ENCODE measurements at places on chromosomes 6 and 20.

GRCh38 chr6:94463306-94463705, 1043.9 kb upstream of the EPHA7 start:
- no peak for DNase-seq

GRCh38 chr6:90187437-90188121, 109.1 kb downstream of the BACH2 start:
- no peak for DNase-seq

DNA sequence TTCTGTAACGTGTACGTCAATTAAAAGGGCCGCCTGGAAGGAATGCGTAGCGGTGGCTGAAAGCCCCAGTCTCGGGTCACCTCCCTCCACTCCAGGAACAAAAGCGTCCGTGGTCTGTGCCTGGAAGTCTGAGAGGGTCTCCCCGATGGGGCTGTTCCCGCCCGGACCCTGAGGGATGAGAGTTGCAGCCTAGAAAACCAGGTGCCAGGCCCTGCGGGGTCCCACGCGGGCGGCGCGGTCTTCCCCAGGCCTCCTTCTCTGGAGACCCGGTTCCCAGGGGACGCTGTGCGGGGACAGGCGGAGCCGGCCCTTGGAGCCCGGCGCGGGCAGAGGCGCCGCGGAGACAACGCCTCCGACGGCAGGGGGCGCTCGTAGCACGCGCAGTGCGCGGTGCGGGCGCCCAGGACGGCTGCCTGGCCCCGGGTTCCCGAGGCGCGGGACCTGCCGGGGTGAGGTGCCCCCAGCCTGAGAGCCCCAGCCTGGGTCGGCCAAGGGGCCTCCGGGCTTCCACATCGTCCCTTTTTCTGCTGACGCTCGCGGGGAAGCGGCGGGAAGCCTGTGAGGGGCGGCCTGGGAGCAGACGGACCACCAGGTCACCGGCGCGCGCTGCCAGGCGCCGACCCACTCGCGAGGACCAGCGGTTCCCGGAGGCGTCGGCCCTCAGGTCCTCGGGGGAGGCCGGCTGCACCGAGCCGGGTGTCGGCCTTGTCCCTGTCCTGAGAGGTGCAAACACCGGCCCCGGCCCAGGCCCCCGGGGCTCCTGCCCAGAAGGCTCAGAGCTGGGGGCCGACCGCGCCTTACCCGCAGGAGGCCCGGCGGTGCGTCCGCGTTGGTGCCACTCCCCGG, 5.3 kb upstream of the FOXC1 start:
- peak; percentile 82 for DNase-seq

DNA sequence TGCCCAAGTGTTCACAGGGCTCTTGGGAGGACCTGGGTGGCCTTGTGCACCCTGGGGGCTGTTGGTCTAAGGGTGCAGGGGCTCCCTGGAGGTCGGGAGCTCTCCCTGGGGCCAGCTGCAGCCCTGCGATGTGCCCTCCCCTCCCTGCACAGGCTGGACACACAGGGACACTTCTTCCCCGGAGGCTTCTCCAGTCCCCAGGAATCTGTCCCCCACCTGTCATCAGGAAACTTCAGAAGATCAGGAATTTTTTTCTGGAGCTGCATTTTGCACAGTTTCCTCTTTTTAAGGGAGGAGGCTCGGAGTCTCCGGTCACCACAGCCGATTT, 66.9 kb upstream of the BHLHE23 start:
- no peak for DNase-seq

DNA sequence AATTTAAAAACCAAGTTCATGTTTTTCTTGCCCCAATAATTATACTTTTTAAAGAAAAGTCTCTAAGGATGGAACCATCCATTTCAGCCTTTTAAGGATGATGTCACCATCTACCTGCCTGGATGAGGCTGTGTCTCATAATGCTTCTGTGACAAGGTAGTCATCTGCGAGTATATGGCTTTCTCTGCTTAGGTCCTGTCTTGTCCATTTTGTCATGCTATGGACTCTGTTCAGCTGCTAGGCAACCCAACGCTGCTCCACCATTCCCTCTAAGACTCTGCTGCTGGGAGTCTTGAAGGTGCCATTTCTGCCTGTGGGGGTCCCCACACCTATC, 459.8 kb upstream of the RUNX2 start:
- no peak for DNase-seq

DNA sequence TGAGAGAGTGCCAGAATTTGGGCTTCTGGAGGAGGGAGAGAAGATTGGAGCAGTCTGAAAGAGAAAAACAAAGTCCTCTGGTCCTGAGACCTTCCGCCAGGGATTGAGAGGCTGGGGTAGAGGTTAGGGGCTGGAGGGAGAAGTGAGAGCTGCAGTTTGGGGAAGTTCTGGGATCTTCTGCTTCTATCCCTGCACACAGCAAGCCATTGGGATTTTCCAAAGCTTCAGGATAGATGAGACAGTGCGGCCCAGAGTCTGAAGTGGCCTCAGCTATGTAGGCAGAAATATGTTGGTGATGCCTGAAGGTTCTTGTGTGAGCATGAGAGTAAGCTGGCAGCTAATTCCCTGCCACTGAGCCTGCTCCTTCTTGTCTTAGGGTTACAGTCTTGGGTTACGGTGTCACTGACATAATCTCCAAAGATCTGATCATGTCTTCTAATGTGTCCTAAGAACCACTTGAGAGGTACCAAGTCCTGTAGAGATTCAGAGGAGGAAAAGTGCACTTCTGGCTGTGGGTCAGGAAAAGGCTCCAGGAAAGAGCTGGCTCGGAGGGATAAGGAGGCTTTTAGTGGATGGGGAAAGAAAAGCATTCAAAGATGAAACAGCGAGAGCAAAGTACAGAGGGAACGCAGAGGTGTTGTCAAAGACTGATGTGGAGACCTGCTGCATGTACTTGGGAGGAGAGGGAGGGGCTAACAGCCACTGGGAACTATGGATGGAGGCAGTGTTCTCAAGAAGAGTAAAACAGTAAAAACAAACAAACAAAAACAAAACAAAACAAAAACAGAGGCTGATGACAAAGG, 131.1 kb upstream of the MYLIP start:
- DNase-seq, result no peak

GRCh38 chr6:154251116-154251515, 105.5 kb downstream of the IPCEF1 start:
- DNase-seq, result no peak

DNA sequence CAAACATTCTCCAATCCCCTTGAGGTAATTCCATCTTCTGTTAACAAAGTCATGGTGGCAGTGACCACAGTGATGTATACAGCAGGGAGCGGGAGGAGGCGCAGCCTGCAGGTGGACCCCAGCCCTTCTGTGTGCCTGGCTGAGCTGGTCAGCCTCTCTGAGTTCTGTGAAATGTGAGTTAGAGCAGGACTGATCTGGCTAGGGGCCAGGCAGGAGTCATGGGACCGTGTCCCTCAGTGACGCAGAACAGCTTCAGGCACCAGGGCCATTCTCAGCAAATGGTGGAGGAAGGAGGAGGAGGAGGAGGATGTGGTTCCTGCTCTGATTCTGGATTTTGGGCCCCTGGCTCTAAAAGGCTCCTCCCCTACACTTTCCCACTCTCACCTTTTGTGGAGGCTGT, 6.9 kb downstream of the PHACTR3 start:
- DNase-seq, result no peak

DNA sequence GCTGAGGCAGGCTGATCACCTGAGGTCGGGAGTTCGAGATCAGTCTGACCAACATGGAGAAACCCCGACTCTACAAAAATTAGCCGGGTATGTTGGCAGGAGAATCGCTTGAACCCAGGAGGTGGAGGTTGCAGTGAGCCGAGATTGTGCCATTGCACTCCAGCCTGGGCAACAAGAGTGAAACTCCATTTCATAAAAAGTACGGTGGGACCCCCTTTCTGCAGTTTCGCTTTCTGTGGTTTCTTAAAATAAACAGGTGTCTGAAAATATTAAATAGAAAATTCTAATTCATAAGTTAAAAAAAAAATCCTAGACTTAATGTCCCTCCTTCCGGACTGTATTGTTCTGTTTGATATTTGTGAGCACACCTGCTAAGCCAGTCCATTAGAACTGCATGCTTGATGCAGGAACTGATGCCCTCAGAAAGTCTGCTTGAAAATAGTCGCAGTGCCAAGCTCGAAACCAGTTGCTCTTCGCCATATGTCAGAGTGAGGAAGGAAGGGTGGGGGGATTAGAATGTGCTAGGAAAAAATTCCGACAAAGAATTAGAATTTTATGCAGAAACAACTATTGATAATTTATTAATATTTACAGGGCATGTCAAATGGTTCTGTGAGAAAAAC, 85.9 kb downstream of the JARID2 start:
- no peak for DNase-seq

DNA sequence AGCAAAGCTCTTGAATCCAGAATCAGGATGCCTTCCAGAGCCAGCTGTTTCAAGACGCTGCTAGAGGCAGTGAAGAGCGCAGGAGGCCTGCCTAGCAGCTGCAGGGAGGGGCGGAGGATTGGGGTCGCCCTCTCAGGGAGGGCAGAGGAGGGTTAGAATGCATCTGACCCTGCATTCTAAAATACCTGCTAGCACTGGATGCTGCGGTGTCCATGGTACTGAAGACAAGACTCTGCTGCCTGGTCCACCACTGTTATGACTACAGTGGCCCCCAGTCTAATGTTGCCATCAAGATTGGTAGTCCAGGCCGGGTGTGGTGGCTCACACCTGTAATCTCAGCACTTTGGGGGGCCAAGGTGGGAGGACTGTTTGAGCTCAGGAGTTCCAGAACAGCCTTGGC, 193.7 kb upstream of the PROKR2 start:
- no peak for DNase-seq

GRCh38 chr6:140544431-140544830, 1170.0 kb upstream of the CITED2 start:
- DNase-seq, result no peak

GRCh38 chr20:45813006-45813340, 529 bp downstream of the UBE2C start:
- DNase-seq, result no peak

DNA sequence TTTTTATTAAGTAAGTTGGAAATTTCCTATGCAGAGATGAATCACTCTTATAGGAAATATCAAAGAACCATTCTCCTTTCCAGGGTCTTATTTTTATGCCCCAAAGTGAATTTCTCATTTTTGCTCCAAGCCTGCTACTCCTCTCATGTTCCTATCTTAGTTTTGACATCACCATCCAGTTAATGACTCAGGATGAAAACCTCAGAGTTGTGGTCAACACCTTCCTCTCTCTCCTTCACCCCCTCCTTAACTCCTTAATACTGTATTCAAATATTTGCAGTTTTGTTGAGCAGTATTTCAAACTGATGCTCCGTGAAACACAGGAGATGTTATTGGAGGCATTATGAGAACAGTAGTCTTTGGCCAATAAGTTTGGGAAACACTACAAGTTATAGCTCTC, 64.1 kb downstream of the NRN1 start:
- no peak for DNase-seq

GRCh38 chr6:32854376-32855178, 585 bp downstream of the PSMB9 start:
- peak; percentile 62 for DNase-seq

DNA sequence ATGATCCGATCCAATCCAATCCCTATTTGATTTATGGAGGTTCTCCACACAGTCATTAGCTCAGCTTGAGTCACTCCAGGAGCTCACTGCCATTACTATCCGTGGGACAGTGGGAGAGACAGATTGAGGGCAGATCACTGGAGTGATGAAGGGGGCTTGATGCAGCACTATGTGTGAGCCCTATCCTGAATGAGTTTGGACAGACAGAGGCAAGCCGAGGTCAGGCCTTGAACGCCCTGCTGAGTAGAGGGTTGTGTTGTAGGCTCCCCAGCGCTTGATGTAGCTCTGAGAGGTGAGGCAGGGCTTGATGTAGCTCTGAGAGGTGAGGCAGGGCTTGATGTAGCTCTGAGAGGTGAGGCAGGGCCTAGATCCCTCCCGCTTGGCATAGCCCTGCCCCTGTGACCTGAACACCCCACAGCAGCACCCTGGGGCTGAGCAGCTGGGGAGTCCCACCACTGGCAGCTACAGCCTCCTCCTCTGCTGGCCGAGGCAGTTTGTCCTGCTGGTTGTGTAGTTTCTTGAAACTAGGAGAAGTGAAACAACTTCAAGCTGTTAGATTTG, 58.7 kb downstream of the ZFAND3 start:
- no peak for DNase-seq

DNA sequence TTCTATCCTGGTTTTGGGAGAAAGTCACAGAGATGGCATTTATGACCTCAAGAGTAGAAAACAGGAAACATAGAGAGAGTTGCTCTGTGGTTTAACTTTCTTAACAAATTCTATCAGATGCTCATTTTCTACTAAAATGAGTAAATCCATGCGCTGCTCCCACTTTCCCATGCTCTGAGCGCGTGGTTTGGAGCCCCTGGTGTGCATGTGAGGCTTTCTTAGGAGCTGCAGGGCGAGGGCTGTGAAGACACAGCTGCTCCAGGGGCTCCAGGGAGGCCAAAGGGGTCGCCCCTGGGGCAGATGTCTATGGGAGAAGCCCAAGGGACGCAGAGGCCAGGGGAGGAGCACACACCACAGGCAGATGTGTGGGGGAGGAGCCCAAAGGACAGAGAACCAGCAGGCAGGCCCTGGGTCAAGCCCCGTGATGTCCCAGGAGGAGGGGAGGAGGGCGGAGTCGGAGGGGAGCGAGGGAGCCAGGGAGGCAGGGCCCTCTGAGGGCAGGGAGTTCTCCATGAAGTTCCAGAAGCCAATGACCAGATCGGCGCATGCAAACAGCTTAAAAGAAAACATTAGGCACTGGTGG, 122.9 kb downstream of the IRF4 start:
- DNase-seq, result no peak

GRCh38 chr6:33576668-33577067, 3.4 kb downstream of the BAK1 start:
- DNase-seq, result no peak

DNA sequence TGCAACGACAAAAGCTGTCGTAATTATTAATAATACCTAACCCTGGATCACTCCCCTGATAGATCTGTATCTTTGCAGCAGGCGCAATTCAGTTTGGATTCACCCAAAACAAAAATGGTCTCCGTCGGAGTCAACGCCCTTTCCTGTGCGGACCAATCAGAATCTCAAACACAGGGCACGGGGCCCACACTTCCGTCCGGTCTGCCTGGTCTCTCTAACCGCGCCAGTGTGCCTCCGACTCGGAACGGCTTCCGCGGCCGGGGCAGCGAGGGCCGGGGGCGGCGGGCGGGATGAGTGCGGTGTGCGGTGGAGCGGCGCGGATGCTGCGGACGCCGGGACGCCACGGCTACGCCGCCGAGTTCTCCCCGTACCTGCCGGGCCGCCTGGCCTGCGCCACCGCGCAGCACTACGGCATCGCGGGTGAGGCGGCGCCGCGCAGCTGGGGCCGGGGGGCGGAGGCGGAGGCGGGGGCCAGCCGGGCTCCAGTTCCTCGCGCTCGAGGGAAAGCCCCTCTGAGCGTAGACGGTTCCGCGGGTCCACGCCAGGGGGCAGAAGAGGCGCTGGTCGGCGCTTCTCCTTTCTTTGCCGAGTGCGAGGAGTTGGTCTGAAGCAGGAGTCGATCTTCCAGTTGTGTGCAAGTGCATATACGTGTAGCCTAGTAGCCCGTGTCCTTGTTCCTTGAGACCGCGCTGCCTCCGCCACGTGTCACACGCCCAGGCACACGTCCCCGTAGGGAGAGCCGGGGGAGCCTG, at the start of gene PEX7:
PEX7 (plus strand) TSS at position 217 of the 752 bp plus-strand sequence; CDS start at position 291, 74 bp downstream.
- peak; percentile 93 for DNase-seq

GRCh38 chr6:138526822-138527235, 27.5 kb upstream of the NHSL1 start:
- DNase-seq, result peak; percentile 52
